NCI-H510A treated with DMSO at 0.1 percent for 48 hours (cell line): ENCODE measurements at places on chromosomes 11 and 22.

DNA sequence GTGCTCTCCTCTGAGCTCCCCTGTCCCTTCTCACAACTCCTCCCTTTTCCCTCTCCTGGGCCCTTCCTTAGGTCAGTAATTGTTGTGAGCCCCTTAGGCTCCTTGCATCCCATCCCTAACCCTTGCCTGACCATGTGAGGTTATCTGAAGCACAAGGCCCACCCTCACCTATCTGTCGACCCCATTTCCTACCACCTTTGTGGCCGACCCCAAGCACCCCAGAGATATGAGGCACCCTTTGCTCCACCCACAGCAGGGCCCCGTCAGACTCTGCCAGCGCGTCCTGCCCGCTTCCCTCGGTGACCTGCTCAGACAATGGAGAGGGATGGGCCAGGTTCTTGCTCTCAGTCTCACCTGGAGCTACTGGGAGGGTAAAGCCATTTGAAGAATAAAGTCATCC lies 1.3 kb downstream of the GNG3 start:
- peak; percentile 82 for DNase-seq

DNA sequence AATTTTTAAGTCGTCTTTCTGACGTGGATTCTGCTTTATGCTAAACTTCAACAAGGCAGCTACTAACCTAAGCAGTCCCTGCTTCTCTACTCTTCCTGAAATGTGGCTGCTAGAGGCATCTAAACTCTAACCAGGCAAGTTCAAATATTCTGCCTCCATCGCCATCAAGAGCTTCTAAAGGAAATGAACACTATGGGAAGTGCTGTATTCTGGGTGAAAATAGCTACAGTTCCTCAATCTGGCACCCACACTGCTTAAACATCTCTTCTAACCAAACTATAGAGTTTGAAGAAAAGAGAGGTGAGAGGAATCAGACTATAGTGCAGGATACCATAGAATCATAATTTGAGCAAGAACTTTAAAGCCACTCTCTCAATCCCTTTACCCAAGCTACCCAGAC lies 6.3 kb downstream of the NRIP3 start:
- no peak for DNase-seq

- no peak for DNase-seq
Measured at GRCh38 chr11:2446590-2447252, 1.9 kb downstream of the KCNQ1 start.

DNA sequence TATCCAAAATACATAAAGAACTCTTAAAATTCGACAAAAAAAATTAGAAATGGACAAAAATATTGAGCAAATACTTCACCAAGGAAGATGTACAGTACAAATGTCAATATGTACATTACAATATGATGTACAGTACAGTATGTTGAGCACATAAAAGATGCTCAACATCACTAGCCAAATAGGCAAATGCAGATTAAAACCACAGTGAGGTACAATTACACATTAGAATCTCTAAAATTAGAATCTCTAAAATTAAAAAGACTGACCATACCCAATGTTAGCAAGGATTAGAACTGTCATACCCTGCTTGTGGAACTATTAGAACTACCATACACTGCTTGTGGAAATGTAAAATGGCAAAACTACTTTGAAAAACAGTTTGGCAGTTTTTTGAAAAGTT lies 78.7 kb upstream of the TSPAN18 start:
- no peak for DNase-seq

- DNase-seq, result no peak
Measured at GRCh38 chr11:79794484-79795393, 353.9 kb upstream of the TENM4 start.

GRCh38 chr22:27344546-27344945 lies 457.0 kb downstream of the MN1 start:
- DNase-seq, result peak; percentile 25

DNA sequence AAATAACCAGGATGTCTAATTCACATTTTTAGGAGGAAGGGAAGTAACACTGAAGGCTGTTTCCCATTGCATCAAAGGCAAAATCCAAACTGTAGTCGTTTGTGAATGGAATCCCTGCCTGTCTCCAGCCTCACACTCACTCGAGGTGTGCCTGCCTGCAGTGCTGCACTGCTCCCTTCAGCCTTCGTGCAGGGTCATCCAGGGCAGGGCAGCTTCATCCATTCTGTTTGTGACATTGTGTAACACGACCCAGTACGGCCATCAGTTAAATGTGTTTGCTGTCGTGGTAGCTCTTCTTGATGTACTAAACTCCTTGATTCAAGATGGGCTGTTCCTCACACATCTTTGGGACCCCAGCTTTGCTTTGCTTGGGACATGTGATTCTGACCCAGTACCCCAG lies 34.3 kb downstream of the LDLRAD3 start:
- DNase-seq, result no peak

GRCh38 chr22:40766956-40767355 lies 52.2 kb downstream of the SLC25A17 start:
- no peak for DNase-seq

DNA sequence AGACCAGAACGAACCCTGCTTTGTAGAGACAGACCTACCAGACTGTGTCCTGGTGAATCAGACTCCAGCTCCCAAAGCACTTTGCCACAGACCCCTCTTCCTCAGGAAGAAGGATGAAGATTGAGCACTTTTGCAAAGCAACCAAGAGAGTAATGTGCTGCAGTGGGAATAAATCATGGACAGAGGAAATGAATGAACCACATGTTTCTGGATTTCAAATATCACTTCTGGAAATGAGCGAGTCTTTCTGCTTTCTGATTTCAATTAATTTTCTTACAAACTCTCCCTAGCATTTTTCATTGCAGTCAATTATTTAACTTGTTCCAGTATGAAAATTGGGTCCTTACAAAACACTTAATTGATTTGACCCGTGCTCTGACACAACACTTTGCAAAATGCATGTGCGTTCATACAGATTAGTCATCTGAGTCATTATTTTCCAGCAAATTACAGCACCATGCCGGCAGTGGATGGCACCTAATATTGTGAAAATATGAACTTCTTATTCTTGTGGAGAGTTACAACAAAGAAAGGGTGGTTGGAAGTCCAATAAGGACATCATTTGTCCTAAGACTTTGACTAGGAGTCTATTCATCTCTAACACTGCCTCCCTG lies 315.9 kb upstream of the CCDC90B start:
- DNase-seq, result no peak
